ENCODE measurements at places on chromosomes 12 and 14.

DNA sequence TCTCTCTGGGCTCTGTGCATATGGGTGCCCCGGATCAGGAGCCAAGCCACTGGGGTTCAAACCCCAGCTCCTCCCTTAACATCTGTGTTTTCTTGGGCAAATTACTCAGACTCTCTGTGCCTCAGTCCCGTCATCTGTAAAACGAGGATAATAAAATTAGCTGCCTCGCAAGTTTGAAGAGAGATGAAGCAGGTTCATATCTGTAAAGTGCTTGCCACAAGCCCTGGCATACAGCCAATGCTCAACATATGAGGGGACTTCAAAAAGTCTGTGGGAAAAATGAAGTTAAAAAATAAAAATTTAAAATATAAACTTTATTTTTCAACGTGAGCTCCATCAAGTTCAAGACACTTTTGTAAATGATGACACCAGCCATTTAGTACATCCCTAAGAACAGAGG lies 276.7 kb downstream of the FOXN3 start:
- DNase-seq, result no peak

- peak; percentile 93 for DNase-seq
These were observed 15.1 kb upstream of the ANKRD9 start for GRCh38 chr14:102524451-102525218.

DNA sequence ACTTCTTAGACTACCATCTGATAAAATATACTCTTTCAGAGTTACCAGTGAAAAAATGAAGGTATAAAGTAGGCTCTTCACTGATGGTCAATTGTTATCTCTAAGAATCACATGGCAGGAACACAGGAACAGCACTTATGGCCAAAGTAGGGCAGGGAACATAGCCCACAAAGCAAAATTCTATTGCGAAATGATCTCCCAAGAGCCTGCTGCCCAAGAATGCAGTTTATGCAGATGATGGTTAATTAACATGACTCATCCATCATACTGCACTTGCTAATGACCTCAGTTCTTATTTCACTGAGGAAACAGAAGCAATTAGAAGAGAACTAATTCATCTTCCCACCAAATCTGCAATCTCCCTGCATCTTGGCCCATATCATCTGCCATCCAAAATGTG lies 133.8 kb downstream of the SLC2A13 start:
- DNase-seq, result no peak

GRCh38 chr12:50984586-50985298 lies 32.4 kb downstream of the HIGD1C start:
- no peak for DNase-seq

DNA sequence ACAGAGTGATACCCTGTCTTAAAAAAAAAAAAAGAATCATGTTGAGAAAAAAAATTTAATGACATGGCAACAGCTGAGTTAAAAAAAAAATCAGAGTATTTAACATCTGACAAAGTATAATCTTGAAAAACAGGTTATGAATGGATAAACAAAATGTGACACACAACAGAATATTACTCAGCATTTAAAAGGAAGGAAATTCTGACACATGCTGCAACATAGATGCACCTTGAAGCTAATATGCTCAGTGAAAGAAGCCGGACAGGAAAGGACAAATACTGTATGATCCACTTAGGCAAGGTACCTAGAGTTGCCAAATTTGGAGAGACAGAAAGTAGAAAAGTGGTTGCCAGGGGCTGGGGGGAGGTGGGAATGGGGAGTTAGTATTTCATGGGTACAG lies 19.4 kb upstream of the EIF2B2 start:
- DNase-seq, result no peak

- DNase-seq, result no peak
These were observed 7.5 kb downstream of the FOXG1 start for GRCh38 chr14:28773861-28774691.

Measured in stimulated activated CD4-positive, alpha-beta T cell treated with anti-CD3 and anti-CD28 coated beads, Interleukin-4, amount 100 ng/mL, for 24 hours (primary cell).